Pancreas (tissue), 10 donors: ENCODE measurements at places on chromosomes 7 and 10.

- no peak for DNase-seq
These were observed 66.3 kb upstream of the IL6 start for GRCh38 chr7:22660732-22661131.

DNA sequence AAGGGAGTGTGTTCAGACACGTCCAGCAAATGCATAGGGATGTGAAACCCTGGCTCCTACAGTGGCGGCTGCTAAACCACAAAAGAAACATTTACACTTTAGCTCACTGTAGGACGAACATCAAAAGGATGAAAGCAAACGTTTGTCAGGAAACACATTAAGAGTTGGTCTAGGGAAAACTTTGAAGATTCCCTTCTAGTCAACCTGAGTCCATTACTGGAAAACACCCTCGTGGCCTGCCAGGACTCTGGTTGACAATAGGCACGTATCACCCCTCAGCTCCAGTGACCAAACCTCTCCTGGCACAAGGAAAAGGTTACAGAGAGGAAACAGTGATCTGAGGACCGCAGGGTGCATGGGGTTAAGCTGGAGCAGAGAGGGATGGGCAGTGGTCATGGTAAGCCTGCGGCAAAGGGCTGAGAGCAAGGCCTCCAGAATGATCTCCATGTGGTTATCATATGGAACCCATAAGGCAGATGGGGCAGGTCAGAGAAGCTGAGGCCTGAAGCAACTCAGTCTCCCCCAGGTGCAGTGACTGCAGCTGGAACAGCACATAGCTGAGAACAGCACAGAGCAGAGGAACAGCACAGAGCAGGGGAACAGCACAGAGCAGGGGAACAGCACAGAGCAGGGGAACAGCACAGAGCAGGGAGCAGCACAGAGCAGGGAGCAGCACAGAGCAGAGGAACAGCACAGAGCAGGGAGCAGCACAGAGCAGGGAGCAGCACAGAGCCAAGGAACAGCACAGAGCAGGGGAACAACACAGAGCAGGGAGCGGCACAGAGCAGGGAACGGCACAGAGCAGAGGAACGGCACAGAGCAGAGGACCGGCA lies 49.9 kb downstream of the CHST15 start:
- DNase-seq = peak; percentile 11

- no peak for DNase-seq
These were observed 365.6 kb downstream of the WDR11 start for GRCh38 chr10:121216721-121217181.

GRCh38 chr7:100163871-100164270 lies 4.5 kb downstream of the GAL3ST4 start:
- DNase-seq = no peak

DNA sequence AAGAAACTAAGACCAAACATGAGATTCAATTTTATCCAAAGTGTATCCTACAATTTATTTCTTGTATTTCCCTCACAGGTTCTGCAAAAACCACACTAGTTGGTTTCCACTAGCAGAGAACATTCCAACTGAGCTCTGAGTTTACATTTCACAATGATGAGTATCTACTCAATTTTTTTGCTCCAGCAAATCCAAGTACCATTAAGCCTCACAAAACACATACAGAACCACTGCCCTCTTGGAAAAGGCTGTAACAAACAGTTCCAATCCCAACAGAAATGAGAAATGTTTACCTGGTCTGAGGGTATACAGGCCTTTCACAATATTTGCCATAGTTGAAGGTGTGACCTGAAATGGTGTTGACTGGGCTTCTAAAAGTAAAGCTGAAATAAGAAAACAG lies 59.9 kb downstream of the CACUL1 start:
- no peak for DNase-seq

- DNase-seq = peak; percentile 31
These were observed 77.0 kb upstream of the GSDME start for GRCh38 chr7:24834128-24834798.

- DNase-seq = no peak
These were observed 91.3 kb upstream of the PRKG1 start for GRCh38 chr10:50982989-50983388.

GRCh38 chr10:132696204-132696603 lies 89.7 kb downstream of the NKX6-2 start:
- no peak for DNase-seq

GRCh38 chr10:67803588-67804394 lies 34.2 kb downstream of the DNAJC12 start:
- no peak for DNase-seq

DNA sequence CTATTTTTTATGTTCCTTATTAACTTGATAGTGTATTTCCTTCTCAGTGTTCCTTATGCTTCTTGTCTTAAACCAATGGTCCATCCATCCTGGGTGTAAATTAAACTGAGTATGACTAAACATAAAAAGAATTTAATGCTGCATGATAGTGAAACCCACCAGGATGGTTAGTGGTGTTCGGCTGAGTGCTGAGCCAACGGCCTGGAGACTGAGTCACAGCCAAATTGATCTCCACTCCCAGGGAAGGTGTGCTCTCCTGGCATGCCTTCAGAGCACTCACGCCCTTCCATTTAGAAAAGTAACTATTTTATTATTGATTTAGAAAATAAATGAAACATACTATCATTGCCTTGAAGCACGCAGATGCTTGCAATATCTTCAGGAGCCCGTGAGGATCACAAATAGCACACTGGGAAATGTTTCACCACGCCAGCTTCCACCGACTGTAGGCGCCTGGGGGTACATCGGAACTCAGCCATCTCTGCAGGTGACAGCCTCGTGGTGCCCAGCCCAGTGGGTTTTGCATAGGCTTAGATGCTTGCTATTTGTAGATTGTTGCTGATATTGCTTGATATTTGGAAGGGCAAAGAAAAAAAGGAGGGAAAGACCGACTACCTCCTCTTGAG lies 40.0 kb upstream of the LOXL4 start:
- no peak for DNase-seq

- DNase-seq = no peak
These were observed 403.2 kb downstream of the RPS24 start for GRCh38 chr10:78436706-78437406.

DNA sequence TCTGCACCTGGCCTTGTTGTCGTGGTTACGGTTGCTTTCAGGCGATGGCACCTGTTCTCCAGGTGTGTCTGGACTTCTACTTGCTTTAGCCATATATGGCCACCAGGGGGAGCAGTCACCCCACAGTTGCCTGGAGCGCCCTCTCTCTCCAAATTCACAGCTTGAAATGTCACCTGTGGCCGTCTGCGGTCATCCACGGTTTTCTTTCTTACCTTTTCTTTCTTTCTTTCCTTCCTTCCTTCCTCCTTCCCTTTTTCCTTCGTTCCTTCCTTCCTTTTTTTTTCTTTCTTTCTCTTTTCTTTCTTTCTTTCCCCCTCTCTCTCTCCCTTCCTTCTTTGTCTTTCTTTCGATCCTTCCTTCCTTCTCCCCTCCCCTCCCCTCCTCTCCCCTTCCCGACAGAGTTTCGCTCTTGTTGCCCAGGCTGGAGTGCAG lies 150.5 kb upstream of the VKORC1L1 start:
- DNase-seq = peak; percentile 84

DNA sequence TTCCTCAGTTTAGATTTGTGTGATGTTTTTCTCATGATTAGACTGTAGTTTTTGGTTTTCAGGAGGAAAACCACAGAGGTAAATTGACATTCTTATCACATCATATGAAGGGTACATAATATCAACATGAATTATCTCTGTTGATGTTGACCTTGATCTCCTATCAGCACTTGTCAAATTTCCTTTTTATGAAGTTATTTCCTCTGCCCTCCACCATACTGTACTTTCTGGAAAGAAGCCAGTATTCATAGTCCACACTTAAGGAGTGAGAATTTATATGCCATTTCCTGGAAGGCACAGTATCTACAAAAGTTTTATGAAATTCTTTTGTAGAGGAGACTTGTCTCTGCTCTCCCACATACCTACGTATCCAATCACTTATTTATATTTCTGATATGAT lies 807.2 kb upstream of the MBL2 start:
- no peak for DNase-seq

DNA sequence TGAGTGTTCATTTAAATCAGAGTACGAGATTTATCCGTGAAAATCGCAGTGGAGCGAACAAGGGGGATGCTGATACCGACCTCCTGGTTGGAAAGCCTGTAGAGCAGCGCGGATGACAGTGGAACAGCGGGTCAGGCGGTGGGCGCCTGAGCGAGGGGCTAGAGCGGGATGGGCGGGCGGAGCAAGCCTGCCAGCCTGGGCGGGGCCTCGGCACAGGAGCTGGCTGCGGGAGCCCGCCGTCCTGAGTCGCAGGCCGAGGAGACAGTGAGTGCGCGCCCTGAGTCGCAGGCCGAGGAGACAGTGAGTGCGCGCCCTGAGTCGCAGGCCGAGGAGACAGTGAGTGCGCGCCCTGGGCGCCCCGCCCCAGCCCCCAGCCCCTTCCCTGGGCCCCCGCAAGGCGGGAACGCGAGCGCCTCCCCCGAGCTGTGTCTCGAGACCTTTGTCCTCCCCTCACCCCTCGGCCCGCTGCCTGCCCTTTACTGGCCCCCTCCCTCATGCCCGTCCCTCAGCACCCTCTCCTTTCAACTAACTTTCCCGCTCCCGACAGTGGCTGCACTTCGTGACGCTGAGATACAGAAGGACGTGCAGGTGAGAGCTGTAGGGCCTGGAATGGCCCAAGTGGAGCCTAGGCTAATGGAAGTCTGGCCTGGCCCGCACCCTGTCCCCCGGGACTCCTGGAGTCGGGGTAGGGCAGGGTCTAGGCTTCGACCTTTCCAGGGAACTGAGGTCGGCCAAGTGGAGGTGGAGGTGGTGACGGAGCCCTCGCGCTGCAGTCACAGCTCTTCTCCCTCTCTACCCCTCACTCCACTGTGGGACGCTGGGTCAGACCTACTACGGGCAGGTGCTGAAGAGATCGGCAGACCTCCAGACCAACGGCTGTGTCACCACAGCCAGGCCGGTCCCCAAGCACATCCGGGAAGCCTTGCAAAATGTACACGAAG lies at the start of gene AS3MT:
Gene AS3MT, plus strand, starts transcription at position 213 of the 941 bp plus-strand sequence. Its CDS starts 123 bp downstream, at position 336.
- peak; percentile 70 for DNase-seq

- peak; percentile 65 for DNase-seq
These were observed 25.5 kb downstream of the VOPP1 start for GRCh38 chr7:55546814-55547213.

GRCh38 chr7:27895551-27895950 lies 155.6 kb downstream of the TAX1BP1 start:
- no peak for DNase-seq

GRCh38 chr7:42237811-42238541 lies 967 bp upstream of the GLI3 start:
- DNase-seq = peak; percentile 22

GRCh38 chr7:79781716-79782115 lies 328.2 kb upstream of the MAGI2 start:
- no peak for DNase-seq

- no peak for DNase-seq
These were observed 222.3 kb downstream of the SUGCT start for GRCh38 chr7:40356871-40357709.

DNA sequence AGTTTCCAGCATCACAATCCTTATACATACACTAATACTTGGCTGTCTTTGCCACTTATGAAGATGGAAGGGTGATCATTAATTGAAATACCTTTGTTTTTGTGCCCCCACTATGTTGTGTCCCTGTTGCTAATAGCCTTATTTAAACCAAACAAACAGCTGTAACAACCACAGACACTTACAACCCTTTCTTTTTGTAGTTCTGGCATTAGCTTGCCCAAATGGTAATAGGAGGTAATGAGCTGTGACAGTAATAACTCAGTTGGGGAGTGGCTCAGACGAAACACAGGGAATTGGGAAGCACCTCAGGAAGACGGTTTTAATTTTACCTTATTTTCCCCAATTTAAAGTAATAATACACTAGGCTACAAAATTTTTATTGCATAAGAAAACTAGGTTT lies 83.4 kb downstream of the MDFIC start:
- no peak for DNase-seq

- no peak for DNase-seq
These were observed 80.8 kb downstream of the ZNF467 start for GRCh38 chr7:149692557-149692982.

- DNase-seq = no peak
These were observed 295.9 kb downstream of the TNS3 start for GRCh38 chr7:47285860-47286491.

DNA sequence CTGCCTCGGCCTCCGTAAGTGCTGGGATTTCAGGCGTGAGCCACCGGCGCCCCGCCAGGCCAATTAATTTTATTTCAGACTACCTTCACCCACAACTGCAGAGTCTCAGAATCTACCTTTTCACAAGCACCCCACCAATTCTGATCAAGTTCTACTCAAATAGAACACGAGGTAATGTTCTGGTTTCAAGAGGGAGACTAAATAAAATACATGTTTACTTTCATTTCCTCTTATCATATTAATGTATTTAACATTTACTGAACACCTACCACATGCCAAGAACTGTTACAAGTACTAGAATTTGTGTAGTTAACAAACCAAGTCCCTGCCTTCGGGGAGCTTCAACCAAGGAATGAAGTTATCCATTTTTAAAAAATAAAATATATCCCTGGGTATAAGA lies 25.5 kb upstream of the RGS10 start:
- no peak for DNase-seq

- DNase-seq = no peak
These were observed 49.5 kb upstream of the SAMD8 start for GRCh38 chr10:75061709-75062505.

- no peak for DNase-seq
These were observed 30.1 kb downstream of the TMEM178B start for GRCh38 chr7:141103847-141104429.

- no peak for DNase-seq
These were observed 6.7 kb downstream of the ZCCHC24 start for GRCh38 chr10:79438699-79439085.

DNA sequence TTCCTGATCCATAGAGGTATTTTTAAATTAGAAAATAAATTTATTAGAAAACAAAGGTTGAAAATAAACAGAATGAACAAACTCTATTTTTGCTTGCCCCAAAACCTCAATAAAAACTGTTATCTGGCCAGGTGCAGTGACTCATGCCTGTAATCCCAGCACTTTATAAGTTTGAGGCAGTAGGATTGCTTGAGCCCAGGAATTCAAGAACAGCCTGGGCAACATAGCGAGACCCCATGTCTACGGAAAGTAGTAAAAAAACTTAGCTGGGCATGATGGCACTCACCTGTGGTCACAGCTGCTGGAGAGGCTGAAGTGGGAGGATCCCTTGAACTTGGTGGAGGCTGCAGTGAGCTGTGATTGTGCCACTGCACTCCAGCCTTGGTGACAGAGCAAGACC lies 10.3 kb downstream of the SLK start:
- DNase-seq = no peak

DNA sequence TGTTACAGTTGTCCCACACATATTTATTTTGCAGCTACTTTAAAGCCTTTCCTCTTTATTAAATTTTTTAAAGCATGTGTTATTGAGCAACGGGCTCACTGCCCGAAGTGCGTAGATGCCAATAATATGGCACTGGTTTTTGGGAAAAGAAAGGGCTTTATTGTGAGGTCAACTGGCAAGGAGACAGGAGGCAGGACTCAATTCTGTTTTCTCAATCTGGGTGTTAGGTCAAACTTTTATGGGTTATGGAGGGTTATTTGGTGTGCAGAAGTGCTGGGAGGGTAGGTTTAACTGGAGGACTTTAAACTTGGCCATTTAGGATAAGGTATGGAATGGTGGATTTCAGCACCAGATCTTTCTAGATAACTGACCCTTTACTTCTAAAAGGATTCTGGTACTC lies 183.6 kb downstream of the LRRC4 start:
- DNase-seq = no peak

- no peak for DNase-seq
These were observed 68.4 kb upstream of the PALS2 start for GRCh38 chr7:24504836-24505235.

GRCh38 chr10:70964881-70965280 lies 76.5 kb upstream of the PCBD1 start:
- no peak for DNase-seq

GRCh38 chr7:108328174-108328651 lies 128.0 kb downstream of the NRCAM start:
- no peak for DNase-seq

GRCh38 chr10:132698211-132698751 lies 87.7 kb downstream of the NKX6-2 start:
- DNase-seq = peak; percentile 35
